ENCODE measurements at places on chromosomes 16 and 17.

- no peak for DNase-seq
Observed at GRCh38 chr16:77910021-77910420, 112.3 kb upstream of the CLEC3A start.

GRCh38 chr17:39001703-39002637 lies 34.8 kb upstream of the FBXO47 start:
- DNase-seq, result no peak

DNA sequence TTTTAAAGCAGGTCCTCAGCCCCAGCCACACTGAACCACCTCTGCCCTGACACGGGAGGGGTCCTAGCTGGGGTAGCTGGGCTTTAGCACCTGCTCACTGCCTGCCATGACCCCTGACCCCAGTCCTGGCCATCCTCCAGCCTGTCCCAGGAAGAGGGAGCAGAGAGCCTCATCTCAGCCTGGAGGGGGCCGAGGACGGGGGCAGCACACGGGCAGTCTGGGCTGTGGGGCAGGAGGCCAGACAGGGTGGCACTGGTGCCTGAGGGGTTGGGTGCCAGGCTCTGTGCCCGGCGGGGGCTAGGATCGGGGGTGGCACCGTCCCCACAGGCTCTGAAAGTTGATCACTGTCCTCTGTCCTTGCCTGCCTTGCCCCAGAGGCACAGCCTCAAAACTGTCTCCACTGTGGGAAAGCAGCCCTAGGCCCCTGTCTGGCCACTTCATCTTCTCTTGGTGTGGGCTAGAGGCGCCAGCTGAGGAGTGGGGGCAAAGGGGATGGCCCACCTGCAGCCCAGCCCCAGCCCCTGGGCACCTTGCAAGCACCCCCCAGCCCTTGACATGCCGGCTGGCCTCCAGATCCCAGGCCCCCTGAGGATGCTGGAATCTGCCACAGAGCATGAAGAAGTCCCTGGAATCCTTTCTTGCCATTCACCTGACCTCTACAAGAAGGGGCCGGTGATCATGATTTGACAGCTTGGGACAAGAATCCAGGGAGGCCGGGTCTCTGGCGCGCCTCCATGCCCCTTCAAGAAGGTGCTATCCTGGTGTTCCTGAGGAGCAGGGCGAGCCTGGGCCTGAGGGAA lies 15.7 kb downstream of the ENDOV start:
- DNase-seq, result no peak

DNA sequence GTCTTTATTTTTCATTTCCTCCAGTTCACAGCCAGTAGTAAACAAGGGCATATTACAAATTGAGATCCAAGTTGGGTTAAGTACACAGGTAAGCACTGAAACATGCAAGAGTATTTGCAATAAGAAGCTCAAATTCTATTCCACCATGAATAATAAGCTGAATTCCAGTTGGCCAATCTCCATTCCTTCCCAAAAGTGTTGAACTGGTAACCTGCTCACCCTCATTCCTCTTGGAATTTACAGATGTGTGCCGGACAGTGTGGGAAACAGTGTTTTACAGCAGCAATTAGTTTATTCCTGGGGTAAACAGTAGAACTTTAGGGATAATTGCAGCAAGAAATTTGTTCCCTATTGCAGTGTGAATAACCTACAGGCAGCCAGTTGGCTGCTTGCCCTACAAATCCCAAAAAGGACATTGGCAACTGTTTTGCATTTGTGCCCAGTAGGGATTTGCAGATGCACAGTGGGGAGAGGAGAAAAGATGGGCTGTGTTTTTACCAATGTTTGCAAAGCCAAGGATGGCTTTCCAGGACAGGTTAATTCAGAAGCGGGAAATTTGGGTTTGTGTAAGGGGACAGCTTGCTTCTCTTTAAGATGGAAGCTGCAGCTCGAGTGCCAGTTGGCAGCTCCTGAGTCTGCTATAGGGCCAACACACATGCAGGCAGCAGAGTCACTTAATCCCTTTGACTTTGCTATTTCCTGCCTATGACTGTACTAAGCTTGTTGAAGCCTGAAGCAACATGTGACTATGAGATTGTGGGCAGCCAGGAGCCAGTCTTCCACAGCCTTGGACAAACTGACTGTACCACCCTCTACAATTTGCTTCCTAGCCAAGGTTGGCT lies 318.9 kb downstream of the MAP2K6 start:
- no peak for DNase-seq

- no peak for DNase-seq
Observed at GRCh38 chr16:86798247-86799041, 220.1 kb downstream of the FOXL1 start.

- DNase-seq, result no peak
Observed at GRCh38 chr16:69712277-69712676, 14.1 kb downstream of the NQO1 start.

DNA sequence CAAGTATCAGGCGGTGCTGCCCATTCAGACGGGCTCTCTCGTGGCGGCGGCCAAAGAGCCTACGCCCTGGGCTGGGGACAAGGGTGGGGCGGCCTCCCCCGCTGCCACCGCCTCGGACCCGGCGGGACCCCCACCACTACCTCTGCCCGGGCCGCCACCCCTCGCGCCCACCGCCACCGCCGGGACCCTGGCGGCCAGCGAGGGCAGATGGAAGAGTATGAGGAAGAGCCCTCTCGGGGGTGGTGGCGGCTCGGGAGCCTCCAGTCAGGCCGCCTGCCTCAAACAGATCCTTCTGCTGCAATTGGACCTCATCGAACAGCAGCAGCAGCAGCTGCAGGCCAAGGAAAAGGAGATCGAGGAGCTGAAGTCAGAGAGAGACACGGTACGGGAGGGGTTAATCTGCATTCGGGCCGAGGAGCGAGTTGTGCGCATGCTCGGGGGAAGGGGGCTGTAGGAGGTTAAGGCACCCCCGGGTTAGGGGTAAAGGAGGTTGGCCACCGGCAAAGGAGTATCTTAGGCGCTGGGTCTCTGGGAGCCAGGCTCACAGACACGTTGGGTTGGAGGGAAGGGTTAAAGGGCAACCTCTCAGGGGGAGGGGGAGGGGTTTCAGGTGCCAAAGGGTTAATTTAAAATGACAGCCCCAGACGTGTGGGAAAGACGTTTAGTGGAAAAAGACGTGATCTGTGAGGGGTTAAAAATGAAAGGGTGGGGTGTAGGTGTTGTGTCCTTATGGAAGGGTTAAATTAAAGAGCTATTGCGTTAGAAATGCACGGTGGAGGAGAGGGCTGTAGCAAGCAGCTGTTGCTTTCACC lies 1.4 kb downstream of the MSL1 start:
- peak; percentile 50 for DNase-seq

DNA sequence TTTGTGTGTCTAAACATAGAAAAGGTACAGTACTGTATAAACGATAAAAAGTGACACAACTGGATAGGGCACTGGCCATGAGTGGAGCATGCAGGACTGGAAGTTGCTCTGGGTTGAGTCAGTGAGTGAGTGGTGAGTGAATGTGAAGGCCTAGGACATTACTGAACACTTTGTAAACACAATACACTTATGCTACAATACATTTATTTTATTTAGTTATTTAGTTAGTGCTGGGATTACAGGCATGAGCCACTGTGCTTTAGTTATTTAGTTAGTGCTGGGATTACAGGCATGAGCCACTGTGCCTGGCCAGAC lies 4.6 kb downstream of the CFAP20 start:
- no peak for DNase-seq

Data from endothelial cell (in vitro differentiated cells).